ENCODE measurements at places on chromosomes 16 and 17.

GRCh38 chr16:60127196-60127595, 1393.1 kb upstream of the GOT2 start:
- DNase-seq = no peak

DNA sequence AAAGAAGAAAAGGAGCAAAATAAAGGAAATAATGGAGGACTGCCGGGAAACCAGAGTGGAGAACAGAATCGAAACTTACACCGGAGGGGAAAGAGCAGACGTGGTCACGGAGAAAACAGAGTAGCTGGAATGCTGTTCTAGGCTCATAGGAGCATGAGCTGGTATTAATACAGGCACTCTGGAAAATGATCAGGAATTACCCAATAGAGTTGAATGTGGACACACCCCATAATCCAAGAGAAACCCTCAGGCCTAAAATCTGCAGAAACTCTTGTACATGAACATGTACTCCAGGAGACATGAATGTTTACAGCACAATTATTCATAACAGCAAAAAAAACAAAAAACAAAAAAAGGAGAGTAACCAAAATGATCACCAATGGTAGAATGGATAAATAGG, 77.7 kb downstream of the RPH3AL start:
- DNase-seq = no peak

- no peak for DNase-seq
Observed at GRCh38 chr17:17511881-17512858, 16.0 kb upstream of the RASD1 start.

GRCh38 chr17:54270499-54270898, 447.8 kb downstream of the KIF2B start:
- DNase-seq = no peak

GRCh38 chr17:73599599-73599998, 44.6 kb downstream of the SDK2 start:
- DNase-seq = no peak

DNA sequence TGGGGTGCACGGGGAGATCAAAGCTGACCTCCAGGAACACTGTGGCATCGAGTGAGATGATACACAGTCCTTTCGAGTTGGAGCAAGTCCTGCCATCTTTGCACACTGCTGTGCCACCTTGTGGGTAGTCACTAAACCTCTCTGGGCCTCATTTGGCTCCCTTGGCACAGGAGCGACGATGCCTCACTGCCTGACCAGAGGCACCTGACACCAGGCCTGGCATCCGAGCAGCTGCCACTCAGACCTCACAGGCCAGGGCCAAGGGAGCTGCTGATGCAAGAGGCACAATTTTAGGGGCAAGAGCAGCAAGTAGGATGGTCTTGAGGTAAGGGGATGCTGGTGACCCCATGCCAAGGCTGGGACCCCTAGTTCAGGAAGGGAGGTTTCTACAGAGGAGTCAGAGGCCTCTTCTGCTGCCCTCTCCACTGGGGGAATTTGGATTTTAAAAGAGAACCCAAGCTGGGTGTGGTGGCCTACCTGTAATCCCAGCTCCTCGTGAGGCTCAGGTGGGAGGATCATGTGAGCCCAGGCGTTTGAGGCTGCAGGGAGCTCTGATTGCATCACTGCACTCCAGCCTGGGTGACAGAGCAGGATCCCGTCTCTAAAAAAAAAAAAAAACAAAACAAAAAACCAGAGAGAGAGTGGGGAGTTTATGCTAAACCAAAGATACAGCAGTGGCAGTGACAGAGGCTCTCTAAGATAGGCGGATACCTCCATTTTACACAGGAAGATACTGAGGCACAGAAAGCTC, 6.7 kb upstream of the ADGRG1 start:
- DNase-seq = no peak

- DNase-seq = no peak
Observed at GRCh38 chr16:56985288-56985961, 3.9 kb upstream of the NLRC5 start.

DNA sequence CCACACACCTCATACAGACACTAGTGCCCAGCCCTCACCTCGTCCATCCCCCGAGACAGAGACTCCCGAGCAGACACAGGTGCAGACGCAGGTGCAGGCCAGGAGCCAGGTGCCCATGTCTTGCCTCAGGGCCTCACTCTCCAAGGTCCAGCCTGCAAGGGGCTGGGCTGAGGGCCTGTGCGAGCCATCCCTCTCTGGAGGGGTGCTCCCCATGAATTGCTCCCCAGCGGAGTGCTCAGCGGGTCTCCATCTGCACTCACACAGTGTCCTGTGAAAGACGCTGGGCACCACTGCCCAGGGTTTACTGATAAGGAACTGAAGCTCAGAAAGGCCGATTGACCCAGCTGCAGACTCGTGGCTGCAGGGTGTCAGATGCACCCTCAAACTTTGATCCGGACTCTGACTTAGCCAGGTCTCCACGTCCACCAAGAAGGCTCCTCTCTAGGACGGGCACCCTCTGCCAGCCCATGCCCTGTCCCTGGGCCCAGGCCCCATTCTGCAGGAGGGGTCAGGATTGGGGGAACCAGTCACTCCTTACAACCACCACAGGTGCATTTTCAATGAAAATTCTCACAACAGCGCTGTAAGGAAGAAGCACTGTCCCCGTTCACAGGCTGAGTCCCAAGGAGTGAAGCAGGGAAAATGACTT, 16.9 kb downstream of the POLR3K start:
- no peak for DNase-seq

DNA sequence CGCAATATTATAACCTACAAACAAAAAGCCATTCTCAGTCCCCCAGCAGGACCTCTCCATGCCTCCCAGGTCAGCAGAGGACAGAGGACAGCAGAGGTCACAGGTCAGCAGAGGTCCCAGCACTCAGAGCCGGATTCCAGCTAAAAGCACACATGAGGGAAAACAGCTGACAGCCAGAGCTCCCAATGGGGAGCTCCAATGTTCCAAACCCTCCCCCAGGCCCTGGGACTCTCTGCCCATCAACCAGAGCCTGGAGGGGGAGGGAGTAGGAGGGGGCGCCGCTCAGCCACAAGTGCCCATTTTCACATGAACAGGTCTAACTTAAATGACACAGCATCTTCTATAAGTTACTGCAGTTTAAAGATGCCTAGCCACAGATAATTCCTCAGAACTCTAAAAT, 77.5 kb downstream of the ANKRD11 start:
- no peak for DNase-seq

GRCh38 chr17:70184207-70184606, 14.9 kb downstream of the KCNJ2 start:
- DNase-seq = no peak

DNA sequence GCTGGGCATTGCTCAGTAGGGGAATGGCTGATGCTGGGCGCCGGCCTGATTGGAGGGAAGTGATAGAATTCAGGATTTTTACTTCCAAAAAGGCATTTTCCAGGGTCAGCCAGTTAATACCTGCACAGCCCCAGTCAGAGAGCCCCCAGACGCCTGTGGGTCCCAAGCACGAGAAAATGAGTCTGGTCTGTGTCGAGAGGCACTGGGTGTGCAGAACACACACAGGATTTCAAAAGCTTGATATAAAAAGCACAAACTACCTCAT, 164.6 kb upstream of the TNRC6C start:
- DNase-seq = no peak

- no peak for DNase-seq
Observed at GRCh38 chr17:44109312-44109630, 14.2 kb downstream of the HDAC5 start.

GRCh38 chr17:40095351-40095943, 4.9 kb downstream of the NR1D1 start:
- no peak for DNase-seq

GRCh38 chr17:27860971-27861664, 32.0 kb downstream of the LYRM9 start:
- no peak for DNase-seq

GRCh38 chr16:68900009-68900408, 56.7 kb downstream of the TANGO6 start:
- no peak for DNase-seq

- DNase-seq = no peak
Observed at GRCh38 chr17:969811-970355, 9.7 kb downstream of the NXN start.

DNA sequence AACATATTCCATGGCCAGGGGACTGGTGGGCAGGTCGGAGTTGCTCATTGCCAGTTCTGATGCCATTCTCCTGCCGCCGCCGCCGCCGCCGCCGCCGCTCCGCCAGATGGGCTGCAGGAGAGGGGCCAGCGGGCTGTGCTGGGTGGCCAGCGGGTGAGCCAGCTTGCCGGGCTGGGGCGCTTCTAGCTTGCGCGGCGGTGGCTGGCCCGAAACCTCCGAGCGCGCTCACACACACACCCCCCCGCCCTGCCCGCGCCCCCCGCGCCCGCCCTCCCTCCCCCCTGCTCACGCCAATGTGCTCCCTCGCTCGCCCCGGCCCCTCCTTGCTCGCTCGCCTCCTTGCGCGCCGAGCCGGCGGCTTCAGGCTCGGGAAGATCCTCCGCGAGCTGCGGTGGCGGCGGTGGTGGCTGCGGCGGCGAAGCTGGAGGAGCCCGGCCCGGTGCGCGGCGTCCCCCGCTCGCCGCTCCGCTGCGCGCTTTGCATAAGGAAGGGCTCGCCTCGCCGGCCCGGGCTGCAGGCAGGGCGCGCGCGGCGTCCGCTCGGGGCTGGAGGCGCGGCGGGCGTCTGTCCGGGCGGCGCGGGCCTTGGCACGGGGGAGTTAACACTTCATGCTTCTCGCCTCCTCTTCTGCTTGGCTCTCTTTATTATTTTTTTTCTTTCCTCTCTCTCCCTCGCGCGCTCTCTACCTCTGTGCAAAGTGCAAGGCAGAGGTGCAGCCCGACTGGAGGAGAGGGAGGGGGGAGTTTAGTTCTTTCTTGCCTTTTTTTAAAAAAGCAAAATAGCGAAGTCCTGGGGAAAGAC, 500 bp downstream of the MAF start:
- no peak for DNase-seq

GRCh38 chr17:62819511-62820221, 11.6 kb upstream of the MARCHF10 start:
- DNase-seq = no peak

DNA sequence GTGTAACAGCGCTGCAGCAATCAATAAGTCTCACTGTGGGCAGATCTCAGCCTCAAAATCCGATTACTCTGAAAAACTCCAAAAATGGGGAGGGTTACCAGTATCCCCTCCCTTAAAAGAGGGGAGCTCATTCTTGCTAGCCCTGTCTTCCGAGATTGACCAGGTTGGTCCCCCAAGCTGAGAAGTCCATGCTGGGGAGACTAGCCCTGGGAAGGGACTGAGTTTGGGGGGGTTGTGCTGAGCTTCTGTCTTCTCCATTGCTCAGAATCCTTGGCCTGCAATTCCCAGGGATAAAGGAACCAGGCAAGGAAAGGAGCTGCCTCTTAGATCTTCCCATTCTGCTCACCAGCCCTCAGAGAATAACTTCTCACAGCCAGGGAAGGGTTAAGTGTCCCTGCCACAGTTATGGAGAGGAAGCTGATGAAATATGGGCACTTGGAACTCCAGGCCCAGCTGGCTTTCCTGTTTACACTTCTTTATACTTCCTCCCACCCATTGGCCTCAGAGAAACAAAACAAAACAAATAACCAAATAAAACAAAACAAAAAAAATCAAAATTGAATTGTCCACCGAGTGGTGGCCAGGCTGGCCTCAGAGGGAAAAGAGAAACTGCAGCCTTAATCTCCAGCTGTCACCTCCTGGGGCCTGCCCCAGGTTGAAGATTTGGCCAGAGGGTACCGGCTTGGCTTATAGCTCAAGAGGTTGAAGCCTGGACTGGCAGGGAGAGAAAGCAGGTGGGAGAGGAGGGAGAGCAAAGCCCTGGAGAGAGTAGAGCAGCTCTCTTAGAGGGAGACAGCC, 2.6 kb downstream of the HOXB3 start:
- no peak for DNase-seq

DNA sequence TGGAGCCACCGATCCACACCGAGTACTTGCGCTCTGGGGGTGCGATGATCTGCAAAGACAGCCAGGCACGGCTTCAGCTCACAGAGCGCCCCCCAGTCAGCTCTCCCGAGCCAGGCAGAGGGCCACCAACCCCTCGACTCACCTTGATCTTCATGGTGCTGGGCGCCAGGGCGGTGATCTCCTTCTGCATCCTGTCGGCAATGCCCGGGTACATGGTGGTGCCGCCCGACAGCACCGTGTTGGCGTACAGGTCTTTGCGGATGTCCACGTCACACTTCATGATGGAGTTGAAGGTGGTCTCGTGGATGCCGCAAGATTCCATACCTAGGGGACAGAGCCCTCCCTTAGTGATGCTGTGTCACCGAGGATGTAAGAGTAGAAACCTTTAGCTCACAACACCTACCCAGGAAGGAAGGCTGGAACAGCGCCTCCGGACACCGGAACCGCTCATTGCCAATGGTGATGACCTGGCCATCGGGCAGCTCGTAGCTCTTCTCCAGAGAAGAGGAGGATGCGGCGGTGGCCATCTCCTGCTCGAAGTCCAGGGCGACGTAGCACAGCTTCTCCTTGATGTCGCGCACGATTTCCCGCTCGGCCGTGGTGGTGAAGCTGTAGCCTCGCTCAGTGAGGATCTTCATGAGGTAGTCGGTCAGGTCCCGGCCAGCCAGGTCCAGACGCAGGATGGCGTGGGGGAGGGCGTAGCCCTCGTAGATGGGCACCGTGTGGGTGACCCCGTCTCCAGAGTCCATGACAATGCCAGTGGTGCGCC, 1.6 kb downstream of the ACTG1 start:
- no peak for DNase-seq

DNA sequence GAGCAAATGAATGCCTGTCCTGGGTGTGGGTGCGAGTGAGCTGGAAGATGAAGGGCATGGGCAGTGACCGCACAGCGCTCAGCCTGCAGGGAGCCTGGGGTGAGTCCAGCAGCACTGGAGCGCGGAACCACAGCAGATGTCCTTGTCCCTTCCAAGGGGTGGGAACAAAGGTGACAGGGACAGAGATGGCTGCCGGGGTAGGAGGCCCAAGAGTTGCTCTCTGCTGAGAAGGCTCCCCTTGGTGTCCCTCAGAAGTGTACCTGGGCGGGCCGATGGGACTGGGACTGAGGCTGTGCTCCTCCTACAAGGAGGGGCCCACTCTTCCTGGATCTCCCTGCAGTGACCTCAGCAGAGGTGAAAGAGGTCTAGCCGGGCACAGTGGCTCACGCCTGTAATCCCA, 7.6 kb upstream of the PGAP6 start:
- no peak for DNase-seq

GRCh38 chr17:4354862-4355514, 11.5 kb downstream of the UBE2G1 start:
- DNase-seq = no peak

DNA sequence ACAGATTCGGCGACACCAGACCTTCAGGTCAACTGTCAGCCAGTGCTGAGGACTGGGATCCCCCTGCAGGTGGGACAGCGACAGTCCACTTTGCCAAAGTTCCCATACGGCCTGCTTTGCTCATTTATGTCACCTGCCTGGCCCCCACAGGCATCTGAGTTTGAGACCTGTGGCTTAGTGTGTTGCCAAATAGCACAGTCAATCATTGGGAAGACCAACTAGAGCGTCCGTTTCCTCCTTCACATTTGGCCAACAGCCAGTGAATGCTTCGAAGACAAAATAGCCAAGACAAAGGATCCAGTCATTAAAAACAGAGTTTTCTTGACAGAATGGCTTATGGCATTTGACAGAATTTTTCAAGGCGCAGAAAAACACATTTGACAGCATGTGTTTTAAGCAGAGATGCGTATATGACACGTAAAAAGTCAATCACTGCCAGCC, 113.8 kb downstream of the ABCC12 start:
- no peak for DNase-seq

- DNase-seq = no peak
Observed at GRCh38 chr17:63537991-63538692, 12.1 kb upstream of the DCAF7 start.
